Tibial nerve (tissue), 4 donors: ENCODE measurements at places on chromosomes 6 and 20.

- no peaks in the 10 kb centered on the region for H3K36me3 ChIP-seq
- no peaks in the 10 kb centered on the region for H3K27me3 ChIP-seq
- H3K4me3 ChIP-seq, result no peak overlapping the region
- no peak overlapping the region for H3K27ac ChIP-seq
- peak; percentile 13 for DNase-seq
- H3K4me1 ChIP-seq, result no peaks in the 10 kb centered on the region
Measured at GRCh38 chr6:53250176-53251032, 98.3 kb downstream of the ELOVL5 start.

GRCh38 chr6:150293019-150293418, 75.8 kb upstream of the IYD start:
- DNase-seq, result no peak
- H3K27ac ChIP-seq, result no peak overlapping the region
- H3K27me3 ChIP-seq, result no peaks in the 10 kb centered on the region

DNA sequence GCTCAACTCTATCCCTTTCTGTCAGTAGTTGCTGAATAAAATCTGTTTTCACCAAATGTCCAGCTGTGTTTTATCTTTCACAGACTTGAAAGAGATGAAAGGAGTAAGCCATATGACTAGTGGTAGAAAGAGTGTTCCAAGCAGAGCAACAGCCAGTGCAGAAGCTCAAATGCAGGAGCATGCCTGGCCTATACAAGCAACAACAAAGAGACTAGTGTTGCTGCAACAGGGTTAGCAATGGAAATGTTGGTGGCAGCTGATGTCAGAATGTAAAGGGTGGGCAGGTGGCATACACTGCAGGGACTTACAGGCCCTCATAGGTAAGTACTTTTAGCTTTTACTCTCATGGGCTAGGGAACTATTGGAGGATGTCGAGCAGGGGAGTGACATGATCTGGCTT, 5.2 kb upstream of the HINT3 start:
- H3K4me3 ChIP-seq, result no peak overlapping the region
- no peaks in the 10 kb centered on the region for H3K4me1 ChIP-seq
- H3K36me3 ChIP-seq, result no peaks in the 10 kb centered on the region
- no peaks in the 10 kb centered on the region for H3K27me3 ChIP-seq

DNA sequence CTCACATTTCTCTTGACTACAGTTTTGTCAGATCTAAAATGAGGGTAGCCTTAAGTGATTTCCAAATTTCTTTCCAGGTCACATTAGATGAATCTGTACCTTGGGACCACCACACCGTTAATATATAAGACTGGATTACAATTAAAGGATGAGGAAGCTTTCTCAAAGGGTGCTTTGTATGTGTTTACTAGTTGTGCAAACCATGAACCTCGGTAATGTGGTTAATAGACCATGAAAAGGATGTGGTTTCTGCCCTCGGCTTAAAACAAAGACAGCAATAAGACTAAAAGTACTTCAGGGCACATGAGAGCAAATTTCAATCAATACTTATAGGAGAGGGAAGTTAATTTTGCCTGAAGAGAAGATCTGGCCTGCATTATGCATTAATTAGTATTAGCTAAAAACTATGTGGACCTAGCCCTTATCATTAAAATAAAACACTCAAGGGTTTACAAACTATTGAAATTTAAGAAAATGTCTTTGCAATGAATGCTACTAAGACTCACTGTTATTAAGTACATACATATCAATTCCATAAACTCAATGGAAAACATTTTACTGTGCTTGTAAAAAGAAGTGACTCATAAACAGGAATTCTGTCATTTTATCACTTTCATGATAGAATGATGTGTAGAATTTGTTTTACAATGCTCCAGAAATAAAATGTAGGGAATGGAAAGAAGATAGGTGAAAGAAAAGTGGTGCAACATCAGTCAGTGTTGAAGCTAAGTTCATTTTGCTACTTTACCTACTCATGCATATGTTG, 936 bp upstream of the TMX4 start:
- DNase-seq, result no peak
- H3K4me1 ChIP-seq, result no peaks in the 10 kb centered on the region
- no peaks in the 10 kb centered on the region for H3K27me3 ChIP-seq
- H3K27ac ChIP-seq, result peak overlapping the region; percentile 96
- no peak overlapping the region for H3K4me3 ChIP-seq
